Small intestine (tissue), 16 donors: ENCODE measurements at places on chromosomes 12 and 14.

DNA sequence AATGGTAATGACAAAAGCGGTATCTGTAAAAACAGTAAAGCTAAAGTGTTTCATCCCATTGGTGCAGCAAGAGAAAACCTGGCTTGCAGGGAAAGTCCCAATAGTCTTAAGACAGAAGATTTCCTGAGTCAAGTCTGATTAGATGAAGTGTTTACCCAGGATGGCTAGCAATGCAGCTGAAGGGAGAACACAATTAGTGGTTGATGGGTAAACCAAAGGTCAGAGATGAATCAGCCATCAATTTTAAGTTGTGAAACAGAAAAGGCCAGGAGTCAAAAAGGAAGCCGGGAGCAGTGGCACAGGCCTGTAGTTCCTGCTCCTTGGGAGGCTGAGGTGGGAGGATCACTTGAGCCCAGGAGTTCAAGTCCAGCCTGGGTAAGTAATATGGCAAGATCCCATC lies 52.6 kb downstream of the SEC23A start:
- H3K27me3 ChIP-seq: no peaks in the 10 kb centered on the region
- DNase-seq: peak; percentile 84
- H3K36me3 ChIP-seq: peaks cover 51% of the 10 kb centered on the region
- peak overlapping the region; percentile 34 for H3K27ac ChIP-seq

DNA sequence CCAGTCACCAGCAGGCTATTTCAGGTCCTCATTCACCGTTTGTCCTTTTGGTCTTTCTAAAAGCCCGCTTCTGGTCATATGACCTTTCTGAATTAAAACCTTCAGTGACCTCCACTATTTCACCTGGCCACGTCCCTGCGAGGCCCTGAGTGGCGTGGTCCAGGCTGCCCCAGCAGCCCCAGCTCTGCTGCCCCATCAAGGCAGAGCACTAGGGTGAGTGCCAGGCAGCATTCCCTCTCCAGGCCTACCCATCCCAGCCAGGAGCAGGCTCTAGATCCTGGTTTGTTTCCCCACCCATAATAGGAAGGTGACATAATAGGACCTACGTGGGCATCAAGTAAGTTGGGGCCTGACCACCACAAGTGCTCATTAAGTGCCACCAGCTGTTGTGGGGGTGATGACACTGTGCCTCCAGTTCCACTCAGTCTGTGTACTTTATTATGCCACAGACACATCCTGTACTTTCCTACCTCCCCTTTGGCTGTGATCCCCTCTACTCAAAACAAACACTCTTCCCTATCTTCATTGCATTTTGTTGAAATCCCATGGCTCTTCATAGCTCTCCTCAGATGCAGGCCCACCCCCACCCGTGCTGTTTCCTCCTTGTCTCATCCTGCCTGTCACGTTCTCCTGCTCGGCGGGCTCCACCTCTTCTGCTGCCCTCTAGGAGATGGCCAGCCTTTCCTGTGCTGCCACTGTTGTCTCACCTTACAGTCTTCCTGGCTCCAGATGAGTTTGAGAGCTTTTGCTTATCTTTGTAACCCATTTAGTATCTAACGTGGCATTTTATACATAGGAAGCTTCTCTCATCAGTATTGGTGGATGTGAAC lies 21.4 kb downstream of the CKB start:
- DNase-seq: no peak
- H3K4me1 ChIP-seq: no peaks in the 10 kb centered on the region
- H3K4me3 ChIP-seq: no peak overlapping the region
- H3K27ac ChIP-seq: no peak overlapping the region
- peaks cover 20% of the 10 kb centered on the region for H3K36me3 ChIP-seq

GRCh38 chr12:114967151-114967550 lies 283.2 kb upstream of the TBX3 start:
- no peaks in the 10 kb centered on the region for H3K27me3 ChIP-seq
- no peaks in the 10 kb centered on the region for H3K4me1 ChIP-seq
- DNase-seq: no peak
- no peak overlapping the region for H3K4me3 ChIP-seq

GRCh38 chr12:123036466-123037285 lies 56.2 kb downstream of the ARL6IP4 start:
- no peaks in the 10 kb centered on the region for H3K36me3 ChIP-seq
- H3K27ac ChIP-seq: no peak overlapping the region
- no peak overlapping the region for H3K4me3 ChIP-seq

GRCh38 chr12:68042212-68042699 lies 53.0 kb downstream of the IFNG-AS1 start:
- no peaks in the 10 kb centered on the region for H3K27me3 ChIP-seq
- no peaks in the 10 kb centered on the region for H3K36me3 ChIP-seq
- no peak overlapping the region for H3K4me3 ChIP-seq
- no peak for DNase-seq
- H3K4me1 ChIP-seq: no peaks in the 10 kb centered on the region

DNA sequence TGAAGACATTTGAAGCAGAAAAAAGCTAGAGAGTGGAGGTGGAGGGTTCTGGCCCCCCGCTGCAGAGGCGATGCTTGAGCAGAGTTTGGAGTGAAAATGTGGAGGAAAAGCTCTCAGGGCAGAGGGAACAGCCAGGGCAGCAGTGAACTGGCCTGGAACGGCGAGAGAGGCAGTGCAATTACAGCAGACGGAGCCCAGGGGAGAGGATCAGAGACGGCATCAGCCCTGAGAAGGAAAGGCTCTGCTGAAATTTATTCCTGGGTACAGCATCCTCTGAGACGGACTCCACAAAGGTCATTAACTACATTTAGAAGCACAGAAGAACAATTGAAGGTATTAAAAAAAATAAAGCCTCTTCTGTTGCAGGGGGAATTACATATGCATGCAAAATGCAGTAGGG lies 14.2 kb downstream of the STON2 start:
- no peaks in the 10 kb centered on the region for H3K27me3 ChIP-seq
- H3K4me3 ChIP-seq: no peak overlapping the region
- H3K36me3 ChIP-seq: no peaks in the 10 kb centered on the region
- DNase-seq: no peak

GRCh38 chr12:16756833-16757555 lies 151.0 kb upstream of the LMO3 start:
- no peak for DNase-seq
- H3K4me1 ChIP-seq: no peaks in the 10 kb centered on the region
- no peaks in the 10 kb centered on the region for H3K27me3 ChIP-seq
- no peaks in the 10 kb centered on the region for H3K36me3 ChIP-seq

GRCh38 chr14:33402604-33403003 lies 463.9 kb downstream of the NPAS3 start:
- DNase-seq: no peak
- H3K4me1 ChIP-seq: no peaks in the 10 kb centered on the region
- no peaks in the 10 kb centered on the region for H3K27me3 ChIP-seq
- no peak overlapping the region for H3K27ac ChIP-seq
- H3K36me3 ChIP-seq: no peaks in the 10 kb centered on the region

DNA sequence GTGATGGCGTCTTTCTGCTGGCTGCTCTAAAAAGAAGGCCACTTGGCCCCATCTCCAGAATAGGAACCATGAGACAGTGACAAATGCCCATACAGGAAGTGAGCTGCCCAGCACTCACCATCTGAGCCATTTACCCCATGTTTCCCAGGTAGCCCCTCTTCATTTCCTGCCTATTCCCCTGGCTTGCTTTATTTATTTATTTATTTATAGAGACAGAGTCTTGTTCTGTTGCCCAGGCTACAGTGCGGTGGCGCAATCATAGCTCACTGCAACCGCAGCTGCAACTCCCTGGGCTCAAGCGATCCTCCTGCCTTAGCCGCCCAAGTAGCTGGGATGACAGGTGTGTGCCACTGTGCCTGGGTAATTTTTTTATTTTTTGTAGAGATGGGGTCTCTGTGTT lies 71.2 kb downstream of the RIN3 start:
- no peak overlapping the region for H3K27ac ChIP-seq
- H3K4me3 ChIP-seq: no peak overlapping the region
- no peaks in the 10 kb centered on the region for H3K27me3 ChIP-seq
- no peaks in the 10 kb centered on the region for H3K36me3 ChIP-seq
- H3K4me1 ChIP-seq: no peaks in the 10 kb centered on the region

GRCh38 chr12:79455286-79455685 lies 235.5 kb downstream of the PAWR start:
- no peak for DNase-seq
- H3K27ac ChIP-seq: no peak overlapping the region
- no peaks in the 10 kb centered on the region for H3K4me1 ChIP-seq
- H3K4me3 ChIP-seq: no peak overlapping the region
- no peaks in the 10 kb centered on the region for H3K36me3 ChIP-seq

- peak; percentile 36 for DNase-seq
- no peak overlapping the region for H3K4me3 ChIP-seq
- no peaks in the 10 kb centered on the region for H3K4me1 ChIP-seq
- H3K36me3 ChIP-seq: peaks cover 19% of the 10 kb centered on the region
- H3K27me3 ChIP-seq: no peaks in the 10 kb centered on the region
- H3K27ac ChIP-seq: no peak overlapping the region
These were observed 55.5 kb downstream of the RDH12 start for GRCh38 chr14:67757175-67757574.

GRCh38 chr12:29750928-29751220 lies 32.9 kb downstream of the TMTC1 start:
- no peak overlapping the region for H3K4me3 ChIP-seq
- H3K36me3 ChIP-seq: peaks cover 3% of the 10 kb centered on the region
- DNase-seq: no peak

DNA sequence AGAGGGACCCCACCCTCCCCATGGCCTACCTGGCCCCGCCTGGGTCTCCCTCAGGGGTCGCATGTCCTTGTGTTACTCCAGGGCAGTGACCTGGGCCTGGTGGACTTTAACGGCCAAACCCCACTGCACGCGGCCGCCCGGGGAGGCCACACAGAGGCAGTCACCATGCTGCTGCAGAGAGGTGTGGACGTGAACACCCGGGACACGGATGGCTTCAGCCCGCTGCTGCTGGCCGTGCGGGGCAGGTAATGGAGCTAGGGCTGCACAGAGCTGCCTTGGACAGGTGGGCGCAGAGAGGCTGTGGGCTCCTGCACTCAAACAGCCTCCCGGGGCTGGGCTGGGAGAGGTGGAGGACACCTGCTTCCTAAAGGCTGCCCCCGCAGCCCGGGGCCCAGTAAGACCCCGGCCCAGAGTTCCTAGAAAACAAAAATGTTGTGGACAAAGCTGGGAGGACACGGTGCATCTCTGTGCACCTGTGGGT lies 21.6 kb downstream of the ASPG start:
- DNase-seq: no peak
- H3K4me3 ChIP-seq: no peak overlapping the region
- H3K36me3 ChIP-seq: no peaks in the 10 kb centered on the region
- H3K27ac ChIP-seq: no peak overlapping the region
- no peaks in the 10 kb centered on the region for H3K4me1 ChIP-seq

- no peaks in the 10 kb centered on the region for H3K36me3 ChIP-seq
- no peak overlapping the region for H3K27ac ChIP-seq
- no peaks in the 10 kb centered on the region for H3K4me1 ChIP-seq
- H3K27me3 ChIP-seq: no peaks in the 10 kb centered on the region
These were observed 75.0 kb upstream of the FZD10 start for GRCh38 chr12:130087222-130087621.

GRCh38 chr14:73797543-73798265 lies 53.9 kb upstream of the PTGR2 start:
- no peaks in the 10 kb centered on the region for H3K27me3 ChIP-seq
- no peaks in the 10 kb centered on the region for H3K36me3 ChIP-seq
- DNase-seq: no peak
- H3K27ac ChIP-seq: no peak overlapping the region
- H3K4me1 ChIP-seq: peaks cover 8% of the 10 kb centered on the region

DNA sequence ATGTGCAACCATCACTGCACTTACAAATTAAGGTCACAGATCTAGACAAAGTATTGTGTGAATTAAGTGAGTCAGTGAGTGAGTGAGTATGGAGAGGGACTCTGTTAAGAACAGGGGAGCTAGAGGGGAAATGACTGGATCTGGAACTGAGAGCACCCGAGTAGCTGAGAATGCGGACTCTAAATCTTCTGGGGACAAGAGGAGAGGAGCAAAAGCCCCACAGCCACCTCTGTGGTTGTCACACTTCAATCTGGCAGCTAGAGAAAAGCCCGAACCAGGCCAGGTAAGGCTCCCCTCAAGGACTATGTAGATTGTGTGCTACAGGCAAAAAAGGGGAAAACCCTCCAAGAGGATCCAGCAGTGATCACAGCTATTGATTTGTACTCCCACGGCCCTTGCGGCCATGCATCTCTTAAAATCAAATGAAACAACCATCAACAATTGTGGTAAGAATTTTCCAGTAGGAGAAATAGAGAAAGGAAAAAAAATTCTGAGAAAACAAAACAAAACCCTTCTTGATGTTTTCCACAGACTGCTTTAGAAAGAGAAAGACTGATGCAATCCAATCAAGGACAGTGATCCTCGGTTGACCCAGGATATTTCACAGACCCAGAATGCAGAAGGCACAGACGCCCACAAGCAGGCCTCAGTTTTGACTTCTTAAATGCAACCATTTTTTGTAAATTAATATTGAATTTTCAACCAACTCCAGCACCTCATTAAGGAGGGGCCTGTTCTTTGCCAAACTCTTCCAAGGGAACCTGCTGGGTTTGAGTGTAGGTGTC lies 109.6 kb downstream of the SLC38A6 start:
- no peak for DNase-seq
- no peaks in the 10 kb centered on the region for H3K27me3 ChIP-seq
- H3K36me3 ChIP-seq: no peaks in the 10 kb centered on the region

DNA sequence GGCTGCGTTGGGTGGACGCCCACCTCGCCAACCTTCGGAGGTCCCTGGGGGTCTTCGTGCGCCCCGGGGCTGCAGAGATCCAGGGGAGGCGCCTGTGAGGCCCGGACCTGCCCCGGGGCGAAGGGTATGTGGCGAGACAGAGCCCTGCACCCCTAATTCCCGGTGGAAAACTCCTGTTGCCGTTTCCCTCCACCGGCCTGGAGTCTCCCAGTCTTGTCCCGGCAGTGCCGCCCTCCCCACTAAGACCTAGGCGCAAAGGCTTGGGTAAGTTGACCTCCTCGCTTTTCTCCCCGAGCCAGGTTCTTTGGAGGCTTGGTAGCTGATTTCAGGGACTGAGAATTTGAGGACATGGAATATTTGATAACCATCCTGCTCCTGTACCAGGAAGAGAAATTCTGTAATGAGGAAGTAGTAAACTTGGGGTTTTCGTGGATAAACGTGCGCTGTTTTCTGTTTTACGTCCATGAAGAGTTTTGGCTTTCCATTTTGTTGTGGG lies 530 bp downstream of the APAF1 start:
- H3K4me3 ChIP-seq: peak overlapping the region; percentile 100
- peak; percentile 64 for DNase-seq
- no peaks in the 10 kb centered on the region for H3K27me3 ChIP-seq
- peak overlapping the region; percentile 92 for H3K27ac ChIP-seq

DNA sequence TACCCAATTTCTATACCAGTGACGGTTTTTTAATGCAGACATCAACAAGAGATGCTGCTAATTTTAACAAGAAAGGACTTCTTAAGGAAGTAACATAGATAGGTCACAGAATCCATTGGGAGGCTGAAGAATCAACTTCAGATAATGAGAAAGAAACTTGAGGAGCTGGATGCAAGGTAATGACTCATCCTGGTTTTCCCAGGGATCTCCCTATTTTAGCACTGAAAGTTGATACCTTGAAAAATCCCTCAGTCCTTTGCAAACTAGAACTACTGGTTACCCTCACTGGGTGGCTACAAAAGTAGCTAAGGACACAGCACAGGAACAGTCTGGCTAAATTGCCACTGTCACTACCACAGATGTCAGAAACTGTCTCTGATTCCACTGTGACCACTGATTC lies 561.9 kb downstream of the FLRT2 start:
- no peaks in the 10 kb centered on the region for H3K4me1 ChIP-seq
- no peak overlapping the region for H3K4me3 ChIP-seq
- no peak overlapping the region for H3K27ac ChIP-seq
- no peaks in the 10 kb centered on the region for H3K36me3 ChIP-seq
- no peak for DNase-seq
